Germinal center (tissue), 1 donor: ENCODE measurements at places on chromosomes 1 and 21.

- no peak for DNase-seq
These were observed 324.9 kb upstream of the RUNX1 start for GRCh38 chr21:35373998-35374397.

- DNase-seq, result peak; percentile 3
These were observed 1.1 kb downstream of the AKT3 start for GRCh38 chr1:243848858-243849420.

DNA sequence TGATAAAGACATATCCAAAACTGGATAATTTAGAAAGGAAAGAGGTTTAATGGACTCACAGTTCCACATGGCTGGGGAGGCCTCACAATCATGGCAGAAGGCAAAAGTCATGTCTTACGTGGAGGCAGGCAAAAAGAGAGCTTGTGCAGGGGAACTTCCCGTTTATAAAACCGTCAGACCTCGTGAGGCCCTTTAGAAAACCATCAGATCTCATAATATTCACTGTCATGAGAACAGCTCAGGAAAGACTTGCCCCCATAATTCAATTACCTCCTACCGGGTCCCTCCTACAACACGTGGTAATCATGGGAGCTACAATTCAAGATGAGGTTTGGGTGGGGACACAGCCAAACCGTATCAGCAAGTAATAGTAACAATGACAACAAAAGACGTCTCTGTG is 88.2 kb upstream of the SLC25A33 start:
- DNase-seq, result no peak

- no peak for DNase-seq
These were observed 8.5 kb downstream of the ARHGEF16 start for GRCh38 chr1:3463013-3463385.

DNA sequence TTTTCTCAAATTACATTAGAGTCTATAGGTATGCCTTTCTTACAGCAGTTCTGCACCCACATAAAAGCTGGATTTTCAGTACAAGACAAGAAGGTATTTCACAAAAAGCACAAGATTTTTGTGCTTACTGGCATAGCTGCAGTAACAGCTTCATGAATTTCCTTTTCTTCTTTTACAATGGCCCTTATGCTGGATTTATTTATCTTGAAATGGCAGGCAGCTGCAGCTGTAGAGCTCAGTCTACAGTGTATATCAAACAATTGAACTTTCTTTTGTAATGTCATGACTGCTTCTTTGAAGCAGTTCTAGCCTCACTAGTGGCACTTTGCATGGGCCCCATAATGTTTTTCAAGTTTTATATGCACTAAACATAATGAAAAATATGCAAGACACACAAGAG is 510.2 kb downstream of the KCNT2 start:
- no peak for DNase-seq

- DNase-seq, result no peak
These were observed 5.7 kb downstream of the AHDC1 start for GRCh38 chr1:27598295-27598687.

DNA sequence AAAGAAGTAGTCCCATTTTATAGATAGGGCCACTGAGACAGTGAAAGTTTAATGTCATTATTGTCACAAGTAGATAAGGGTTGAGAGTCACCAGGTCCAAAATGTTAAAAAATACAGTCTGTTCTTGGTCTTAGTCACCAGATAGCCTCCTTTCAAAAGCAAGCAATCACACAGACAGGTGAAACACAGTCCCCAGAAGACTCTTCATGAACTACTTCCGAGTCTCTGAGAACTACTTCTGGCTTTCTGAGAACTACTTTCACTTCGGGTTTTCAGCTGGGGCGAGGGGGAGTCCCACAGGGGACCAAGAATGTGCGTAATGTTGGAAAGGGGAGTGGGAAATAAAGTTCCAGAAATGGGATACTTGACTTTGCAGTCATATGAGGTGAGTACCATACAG is 143.2 kb downstream of the HHIPL2 start:
- no peak for DNase-seq

DNA sequence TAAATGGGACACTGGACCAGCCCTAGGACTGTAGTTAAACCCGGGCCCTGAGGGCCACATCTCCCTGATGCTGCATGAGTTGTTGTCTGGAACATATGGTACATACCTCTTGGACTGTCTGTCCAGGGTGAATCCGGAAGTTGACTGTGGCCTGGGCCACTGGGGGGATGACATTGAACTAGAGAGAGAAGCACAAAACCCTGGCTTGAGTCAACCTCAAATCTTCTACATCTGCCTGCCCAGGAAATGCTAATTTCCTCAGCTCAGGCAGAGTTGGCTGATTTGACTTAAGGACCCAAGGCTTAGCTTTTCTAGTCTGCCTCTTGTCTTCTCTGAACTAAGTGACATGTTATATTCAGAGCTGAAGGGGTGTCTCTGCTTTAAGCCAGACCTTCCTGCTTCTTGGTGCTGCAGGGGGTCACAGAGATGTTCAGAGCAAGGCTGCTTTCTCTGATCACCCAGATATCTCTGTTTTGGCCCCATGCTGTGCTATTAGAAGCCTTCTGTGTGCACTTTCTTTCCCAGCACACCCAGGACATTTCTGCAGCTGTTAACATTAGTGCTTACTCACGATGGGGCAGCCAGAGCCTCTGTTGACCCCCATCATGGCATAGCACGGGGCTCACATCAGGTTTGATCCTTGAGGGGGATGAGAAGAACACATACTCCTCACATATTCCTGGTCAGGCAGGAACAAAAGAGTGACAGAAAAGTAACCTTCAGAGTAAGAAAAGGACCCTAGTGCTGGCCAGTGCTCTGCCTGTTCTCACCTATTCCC is 9.6 kb downstream of the PM20D1 start:
- DNase-seq, result no peak

- no peak for DNase-seq
These were observed 727.6 kb downstream of the PTPRU start for GRCh38 chr1:29963946-29964345.
